ENCODE measurements at places on chromosomes 2 and 18.

DNA sequence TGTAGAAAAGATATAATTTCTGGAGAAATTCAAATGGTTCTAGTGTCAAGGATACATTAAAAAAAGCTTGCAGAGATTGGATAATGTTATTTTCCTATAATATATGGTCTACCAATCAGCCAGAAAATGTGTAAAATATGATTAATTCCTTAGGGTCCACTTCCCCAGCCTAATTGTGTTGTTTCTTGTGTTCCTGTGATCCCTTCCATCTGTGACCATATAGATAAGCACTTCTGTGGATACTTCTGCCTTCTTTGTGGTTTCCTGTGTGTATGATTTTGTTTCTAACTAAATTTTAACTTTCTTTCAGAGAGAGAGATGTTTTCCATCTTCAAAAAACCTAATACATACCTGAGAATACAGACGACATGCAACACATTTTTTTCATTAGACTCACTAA lies 367.1 kb upstream of the PIK3C3 start:
- no peak for DNase-seq

GRCh38 chr2:43346602-43347567 lies 120.5 kb upstream of the ZFP36L2 start:
- DNase-seq, result no peak

DNA sequence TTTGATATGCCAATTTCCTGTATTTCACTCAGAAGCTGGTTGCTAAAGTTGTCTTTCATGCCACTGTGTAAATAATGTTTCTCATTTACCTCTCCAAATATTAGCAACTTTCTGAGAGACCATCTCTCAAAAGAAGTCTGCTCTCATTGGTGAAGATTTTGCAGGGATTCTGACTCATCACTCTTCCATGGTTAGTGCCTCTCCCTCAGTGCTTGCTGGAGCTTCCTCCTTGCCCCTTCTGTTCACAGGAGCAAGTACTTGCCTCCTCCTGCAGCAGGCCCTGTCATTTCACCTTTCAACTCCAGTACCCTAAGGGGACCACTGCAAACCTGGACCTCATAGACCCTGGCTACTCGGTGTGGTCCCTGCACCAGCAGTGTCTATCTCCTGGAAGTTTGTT lies 168.8 kb downstream of the ZNF385B start:
- peak; percentile 15 for DNase-seq

DNA sequence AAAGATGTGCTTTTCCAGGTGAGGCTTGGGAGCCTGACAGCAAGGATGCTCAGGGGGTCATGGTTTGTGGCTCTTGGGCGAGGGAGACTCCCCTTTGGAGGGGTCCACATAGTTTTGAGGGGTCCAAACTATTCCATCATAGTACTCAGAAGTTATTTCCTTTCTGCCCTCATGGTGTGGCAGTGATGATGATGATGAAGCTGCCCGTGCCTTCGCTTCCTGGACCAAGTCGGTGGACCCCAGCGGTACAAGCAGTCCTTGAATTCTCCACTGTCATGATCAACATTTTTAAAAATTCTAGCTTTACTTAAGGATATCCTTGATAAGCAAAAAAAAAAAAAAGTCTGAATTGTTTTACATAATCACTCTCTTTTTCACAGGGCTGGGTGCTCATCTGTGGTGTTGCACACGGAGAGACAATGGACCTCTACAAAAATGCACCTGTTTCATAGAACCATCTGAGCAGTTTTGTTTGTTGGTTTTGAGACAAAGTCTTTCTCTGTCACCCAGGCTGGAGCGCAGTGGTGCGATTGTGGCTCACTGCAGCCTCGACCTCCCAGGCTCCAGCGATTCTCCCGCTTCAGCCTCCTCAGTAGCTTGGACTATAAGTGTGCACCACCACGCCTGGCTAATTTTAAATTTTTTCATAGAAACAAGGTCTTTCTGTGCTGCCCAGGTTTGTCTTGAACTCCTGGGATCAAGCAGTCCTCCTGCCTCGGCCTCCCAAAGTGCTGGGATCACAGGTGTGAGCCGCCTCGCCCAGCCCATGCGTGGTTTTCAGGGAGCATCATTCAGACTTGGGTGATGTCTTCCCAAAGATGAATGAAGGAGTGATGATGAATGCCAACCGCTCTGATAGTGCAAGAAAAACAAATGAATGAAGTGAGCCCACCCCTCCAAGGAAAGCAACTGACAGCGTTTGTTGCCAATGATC lies 271.4 kb upstream of the HDAC4 start:
- DNase-seq, result no peak

DNA sequence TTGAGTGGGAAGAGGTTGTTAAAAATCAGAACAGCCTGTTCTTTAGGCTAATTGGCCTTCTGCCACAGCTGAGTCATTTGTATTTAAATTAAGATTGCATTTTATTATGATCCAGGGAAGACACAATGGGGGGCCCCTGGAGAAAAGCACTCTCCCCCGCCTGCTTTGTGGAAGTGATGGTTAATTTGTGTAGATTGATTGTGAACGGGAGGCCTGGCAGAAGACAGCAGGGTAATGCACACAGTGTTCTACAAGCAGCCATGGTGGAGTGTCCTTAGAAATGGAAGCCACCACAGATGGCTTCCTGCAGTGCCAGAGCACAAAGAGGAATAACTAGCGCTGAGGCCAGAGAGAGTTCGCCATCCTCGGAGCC lies 19.6 kb downstream of the RAMP1 start:
- peak; percentile 58 for DNase-seq

- peak; percentile 94 for DNase-seq
Measured at GRCh38 chr2:69298261-69298660, 88.8 kb downstream of the GFPT1 start.

DNA sequence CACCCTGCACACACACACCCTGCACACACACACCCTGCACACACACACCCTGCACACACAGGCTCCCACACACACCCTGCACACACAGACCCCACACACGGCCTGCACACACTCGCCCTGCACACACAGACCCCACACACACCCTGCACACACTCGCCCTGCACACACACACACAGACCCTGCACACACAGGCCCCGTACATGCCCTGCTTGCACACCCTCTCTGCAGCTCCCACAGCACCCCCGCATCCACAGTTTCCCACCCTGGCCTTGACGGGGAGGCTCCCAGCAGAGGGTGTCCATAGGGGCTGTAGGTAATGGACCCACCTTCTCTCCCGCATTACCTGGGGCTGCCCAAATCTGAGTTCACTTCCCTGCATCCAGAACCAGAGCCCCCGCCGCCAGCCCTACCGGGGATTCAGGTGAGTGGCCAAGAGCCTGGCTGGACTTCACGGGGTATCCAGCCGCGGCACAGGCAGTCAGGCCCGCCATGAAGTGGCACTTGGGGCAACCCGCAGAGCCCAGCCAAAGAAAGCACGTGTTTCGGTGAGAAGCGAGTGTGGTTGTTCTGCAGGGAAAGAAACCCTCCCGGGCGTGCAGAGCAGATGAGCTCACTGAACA lies 88.6 kb upstream of the GPC1 start:
- no peak for DNase-seq

DNA sequence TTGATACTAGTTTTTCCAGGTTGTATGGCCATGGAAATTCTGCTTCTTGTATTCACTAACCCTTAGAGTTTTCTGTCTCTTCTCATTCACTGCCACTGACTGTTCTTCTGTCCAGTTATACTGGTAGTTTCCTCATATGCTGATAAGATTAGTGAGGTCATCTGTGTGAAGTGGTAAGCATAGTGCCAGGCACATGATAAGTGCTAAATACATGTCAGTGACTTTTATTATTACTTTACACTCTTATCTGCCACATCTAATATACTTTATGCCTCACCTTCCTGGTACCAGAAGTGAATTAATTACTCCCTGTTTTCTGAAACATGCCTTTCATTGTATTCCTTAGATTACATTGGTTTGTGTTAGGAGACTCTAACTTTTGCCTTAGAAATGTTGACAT lies 91.3 kb downstream of the NBEAL1 start:
- peak; percentile 8 for DNase-seq

DNA sequence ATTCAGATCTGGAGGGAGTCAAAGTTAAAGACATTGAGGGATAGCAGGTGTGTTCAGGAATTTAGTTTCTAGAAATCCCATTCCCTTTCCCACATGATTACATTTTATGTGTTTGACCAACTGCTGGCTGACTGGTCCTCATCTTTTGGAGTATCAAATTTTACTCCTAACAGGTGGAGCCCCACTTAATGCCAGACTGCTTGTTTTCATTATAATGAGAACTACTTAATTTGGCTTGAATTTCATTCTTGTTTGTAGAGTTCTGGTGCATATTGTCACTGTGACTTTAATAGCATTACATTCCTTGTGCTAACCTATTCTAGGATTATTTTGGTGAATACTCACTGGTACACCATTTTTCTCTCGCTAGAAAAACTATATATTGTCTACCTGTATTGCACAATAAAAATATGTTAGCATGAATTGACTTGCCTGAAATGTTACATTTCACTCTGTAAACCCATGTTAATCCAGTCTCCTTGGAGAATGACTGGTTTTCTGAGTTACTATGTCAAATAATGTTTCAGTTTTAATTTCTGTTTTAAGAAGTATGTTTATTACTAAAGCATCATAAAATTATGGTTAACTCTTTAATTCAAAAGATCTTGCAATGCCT lies 98.2 kb downstream of the TANC1 start:
- DNase-seq, result peak; percentile 76

DNA sequence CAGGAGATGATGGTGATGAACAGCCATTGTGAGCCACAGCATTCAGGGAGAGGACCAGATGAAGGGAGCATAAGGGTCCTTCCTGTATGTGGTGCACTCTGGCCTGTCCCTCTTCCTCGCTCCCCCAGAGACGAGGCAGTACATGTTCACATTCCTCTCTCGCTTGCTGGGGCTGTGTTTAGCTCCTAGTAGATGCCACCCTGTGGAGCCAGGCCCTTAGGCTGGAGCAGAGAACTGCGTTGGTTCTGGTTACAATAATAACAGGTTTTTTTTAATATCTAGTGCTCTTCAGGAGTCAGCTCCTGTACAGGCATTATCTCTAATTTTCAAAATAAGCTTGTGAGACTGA lies 171.1 kb upstream of the MYT1L start:
- DNase-seq, result no peak

DNA sequence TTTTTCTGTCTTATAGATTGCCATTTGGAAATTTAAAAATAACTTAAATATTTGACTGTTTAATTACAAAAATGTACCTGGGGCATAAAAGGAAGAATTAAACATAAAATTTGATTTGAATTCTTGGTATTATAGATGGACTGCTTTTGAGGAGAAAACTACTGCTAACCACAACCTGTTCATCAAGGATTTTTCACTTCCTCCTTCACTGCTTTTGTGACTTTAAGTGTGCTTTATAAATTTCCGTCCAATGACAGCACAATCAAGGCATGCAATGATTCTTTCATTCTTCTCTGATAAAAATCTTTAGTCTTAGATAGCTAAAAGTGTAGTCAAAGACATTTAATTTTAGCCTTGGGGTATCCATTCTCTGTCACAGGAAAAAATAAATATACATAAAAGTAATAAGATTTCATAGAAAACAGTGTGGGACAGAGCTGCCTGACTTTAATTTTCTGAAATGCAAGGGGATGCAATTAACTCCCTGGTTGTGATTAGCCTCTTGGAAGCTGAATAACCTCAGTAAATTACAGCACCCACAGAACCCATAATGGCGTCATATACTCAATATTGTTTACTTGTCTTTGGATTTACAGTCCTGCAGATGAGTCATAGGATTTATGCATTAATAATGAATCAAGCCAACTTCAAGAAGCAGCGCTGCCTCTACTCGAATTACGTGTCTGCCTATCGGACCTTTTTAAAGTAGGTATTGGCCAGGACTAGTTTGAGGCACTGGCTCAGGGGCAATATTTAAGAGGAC lies 587.9 kb downstream of the NRXN1 start:
- peak; percentile 85 for DNase-seq

All from bronchial epithelial cell (primary cell).